ENCODE measurements at places on chromosomes 7 and 10. TPM values are rescaled to one million over a fixed set of nuclear protein-coding genes. Genes with fewer than 3 reads are reported as not detected.

Gene TSPAN33
- 1.4 TPM for total RNA-seq

Gene ABLIM1
- 162 TPM for total RNA-seq

Gene WDR86
- 0.13 TPM for total RNA-seq

Gene CAV2
- not detected for total RNA-seq

Gene RBP4
- total RNA-seq: not detected

Gene MACC1
- not detected for total RNA-seq

Gene MRPL32
- 47.1 TPM for total RNA-seq

Gene PDE1C
- not detected for total RNA-seq

Gene GALNT17
- not detected for total RNA-seq

Gene WEE2
- not detected for total RNA-seq

Gene DLX5
- total RNA-seq: not detected

Gene BCAP29
- 26.8 TPM for total RNA-seq

Gene NPC1L1
- not detected for total RNA-seq

Gene CRYGN
- 0.13 TPM for total RNA-seq
